ENCODE measurements at places on chromosomes 3 and 15. TPM values are rescaled to one million over a fixed set of nuclear protein-coding genes. Genes with fewer than 3 reads are reported as not detected.

Gene BCHE
- 1.2 TPM for total RNA-seq

Gene PDIA5
- 36.6 TPM for total RNA-seq

Gene TIPARP
- total RNA-seq = 61.2 TPM

Gene CCR3
- total RNA-seq = not detected

Gene HDDC3
- 21.5 TPM for total RNA-seq

Gene NMD3
- total RNA-seq = 155 TPM

Gene ISY1
- 35.5 TPM for total RNA-seq

Gene LOXL1
- total RNA-seq = 86.5 TPM

Gene NUDT16
- total RNA-seq = 9.9 TPM

Gene KNG1
- total RNA-seq = not detected

Gene DCLK3
- under 0.01 TPM for total RNA-seq

Gene MFSD1
- total RNA-seq = 168 TPM

Gene RUBCN
- 13.8 TPM for total RNA-seq

Gene AQP9
- not detected for total RNA-seq

Gene PLSCR2
- not detected for total RNA-seq

Gene SCAANT1
- total RNA-seq = not detected

Gene ZNF106
- total RNA-seq = 73.6 TPM
